Stimulated activated CD8-positive, alpha-beta memory T cell treated with anti-CD3 and anti-CD28 coated beads, Interleukin-7, amount 100 ng/mL, for 4 hours (primary cell): ENCODE measurements at places on chromosomes 13 and 19.

DNA sequence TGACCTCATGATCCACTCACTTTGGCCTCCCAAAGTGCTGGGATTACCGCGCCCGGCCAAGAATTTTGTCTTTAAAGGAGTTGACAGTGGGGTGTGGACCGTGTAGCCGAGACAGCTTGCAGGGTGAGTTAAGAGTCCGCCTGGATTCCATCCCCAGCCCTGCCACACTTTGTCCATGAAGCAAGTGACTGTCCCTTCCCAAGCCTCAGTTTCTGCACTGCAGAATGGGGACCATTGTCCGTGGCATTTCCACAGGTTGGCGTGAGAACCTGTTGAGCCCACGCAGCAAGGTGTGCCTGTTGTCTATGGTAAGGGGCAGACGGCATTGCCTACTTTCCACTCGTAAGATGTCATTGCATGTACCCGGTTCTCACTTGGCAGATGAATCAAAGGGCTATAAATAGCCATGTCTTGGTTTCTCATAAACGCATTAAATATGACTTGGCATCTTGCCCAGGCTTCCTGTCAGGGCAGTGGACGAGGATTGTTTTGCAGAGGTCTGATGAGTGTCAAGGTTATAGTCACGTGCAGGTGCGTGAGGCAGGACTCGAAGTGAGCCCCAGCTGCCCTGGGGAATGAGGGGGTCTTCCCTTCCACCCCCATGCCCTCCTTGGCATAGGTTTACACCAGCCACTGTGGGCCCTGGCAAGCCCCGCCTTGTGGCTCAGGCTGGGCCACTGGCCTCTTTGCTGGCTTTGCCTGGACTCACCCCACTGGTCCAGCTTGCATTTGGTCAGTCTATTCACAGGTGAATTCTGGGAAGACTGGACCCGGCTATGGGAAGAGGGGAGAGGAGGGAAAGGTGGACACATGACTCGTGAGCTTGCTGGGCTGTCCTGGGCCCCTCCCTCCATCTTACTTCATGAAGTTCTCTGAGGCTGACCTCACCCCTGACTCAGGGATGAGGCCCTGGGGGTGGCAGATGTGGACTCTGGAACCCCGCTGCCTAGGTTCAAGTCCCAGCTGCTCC lies 14.6 kb downstream of the FAM187B start:
- DNase-seq: peak; percentile 64

- DNase-seq: no peak
These were observed 44.1 kb downstream of the KCTD15 start for GRCh38 chr19:33840783-33841182.

- no peak for DNase-seq
These were observed 85.2 kb upstream of the PCDH8 start for GRCh38 chr13:52933547-52934210.

DNA sequence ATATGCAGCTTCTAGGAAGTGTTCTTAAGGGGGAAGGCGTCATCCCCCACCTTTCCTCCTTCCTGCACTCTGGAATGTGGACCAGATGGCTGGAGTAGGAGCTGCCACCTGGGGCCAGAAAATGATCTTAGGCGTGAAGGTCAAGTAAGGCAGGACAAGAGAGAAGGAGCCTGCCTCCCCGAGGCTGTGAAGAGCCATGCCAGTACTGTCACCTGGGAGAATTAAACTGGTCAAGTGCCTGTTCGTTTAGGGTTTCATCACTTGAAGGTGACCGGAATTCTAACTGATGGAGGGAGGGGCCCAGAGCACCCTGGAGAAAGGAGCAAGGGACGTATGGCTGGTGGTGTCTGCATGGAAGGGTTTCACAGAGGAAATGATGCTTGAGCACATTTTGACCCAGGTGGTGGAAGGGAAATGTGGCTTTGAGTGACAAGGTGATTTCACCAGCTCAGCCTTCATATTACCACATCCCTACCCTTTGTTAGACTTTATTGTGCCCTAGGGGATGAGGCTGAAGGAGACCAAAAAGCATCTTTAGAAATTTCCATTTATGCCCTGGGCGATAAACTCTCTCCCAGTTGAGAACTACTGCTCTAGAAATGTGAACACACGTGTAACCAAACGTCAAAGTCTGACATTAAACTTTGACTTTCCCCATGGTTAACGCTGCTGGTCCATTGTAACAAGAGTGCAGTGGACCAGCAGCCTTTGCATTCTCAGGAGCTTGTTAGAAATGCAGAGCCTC lies 37.5 kb downstream of the PPP2R1A start:
- no peak for DNase-seq

DNA sequence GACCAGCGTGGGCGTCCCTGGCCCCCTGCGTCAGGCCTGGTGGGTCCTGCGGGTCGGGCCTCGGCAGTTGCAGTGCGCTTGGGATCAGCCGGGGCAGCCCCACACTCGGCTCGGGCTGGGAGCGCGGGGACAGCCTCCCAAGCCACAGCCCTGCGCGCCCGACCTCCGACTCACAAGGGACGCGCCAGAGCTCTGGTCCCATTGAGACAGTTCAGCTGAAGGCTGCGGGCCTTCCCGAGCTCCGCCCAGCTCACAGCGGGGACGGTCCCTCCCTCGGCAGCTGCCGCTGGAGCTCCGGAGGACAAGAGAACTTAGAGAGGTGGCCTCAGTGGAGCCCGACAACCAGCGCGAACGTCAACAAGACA lies 45.7 kb upstream of the ZNF730 start:
- no peak for DNase-seq

- DNase-seq: no peak
These were observed 365.5 kb downstream of the UQCRFS1 start for GRCh38 chr19:28847468-28847867.

GRCh38 chr19:43624933-43625332 lies 5.5 kb upstream of the ZNF428 start:
- peak; percentile 77 for DNase-seq

DNA sequence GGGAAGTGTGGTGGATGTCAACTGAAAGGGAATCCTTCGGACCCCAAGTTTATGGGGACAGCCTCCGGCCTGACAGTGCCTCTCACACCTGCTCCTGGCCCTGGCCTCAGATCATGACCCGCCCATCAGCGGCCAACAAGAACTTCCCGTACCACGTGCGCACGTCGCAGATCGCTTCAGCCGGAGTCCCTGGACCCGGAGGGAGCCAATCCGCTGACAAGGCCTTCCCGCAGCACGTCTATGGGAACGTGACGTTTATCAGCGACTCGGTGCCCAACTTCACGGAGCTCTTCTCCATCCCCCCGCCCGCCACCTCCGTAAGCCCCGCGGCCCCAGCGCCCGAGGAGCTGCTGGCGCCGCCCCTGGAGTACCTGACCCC lies 2.0 kb upstream of the MEGF8 start:
- DNase-seq: no peak

DNA sequence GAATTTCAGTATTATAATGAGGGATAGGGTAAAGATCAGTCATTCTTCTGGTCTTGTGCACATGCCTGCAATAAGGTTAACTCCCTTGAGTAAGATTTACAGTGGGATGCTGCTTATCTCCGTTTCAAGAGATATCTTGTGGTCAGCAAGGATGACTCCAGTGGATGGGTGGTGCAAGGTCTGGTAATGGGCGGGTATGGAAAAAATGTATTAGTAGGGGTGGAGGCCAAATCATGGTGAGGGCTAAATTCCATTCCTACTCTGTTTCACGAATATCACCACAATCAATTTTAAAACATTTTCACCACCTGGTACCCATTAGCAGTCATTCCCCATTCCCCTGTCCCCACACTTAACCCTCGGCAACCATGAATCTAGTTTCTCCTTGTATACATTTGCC lies 40.6 kb downstream of the CCDC122 start:
- no peak for DNase-seq

GRCh38 chr19:47582320-47582909 lies 9.5 kb upstream of the ZNF541 start:
- DNase-seq: no peak

- no peak for DNase-seq
These were observed 265.3 kb downstream of the SLITRK6 start for GRCh38 chr13:85533911-85534310.

DNA sequence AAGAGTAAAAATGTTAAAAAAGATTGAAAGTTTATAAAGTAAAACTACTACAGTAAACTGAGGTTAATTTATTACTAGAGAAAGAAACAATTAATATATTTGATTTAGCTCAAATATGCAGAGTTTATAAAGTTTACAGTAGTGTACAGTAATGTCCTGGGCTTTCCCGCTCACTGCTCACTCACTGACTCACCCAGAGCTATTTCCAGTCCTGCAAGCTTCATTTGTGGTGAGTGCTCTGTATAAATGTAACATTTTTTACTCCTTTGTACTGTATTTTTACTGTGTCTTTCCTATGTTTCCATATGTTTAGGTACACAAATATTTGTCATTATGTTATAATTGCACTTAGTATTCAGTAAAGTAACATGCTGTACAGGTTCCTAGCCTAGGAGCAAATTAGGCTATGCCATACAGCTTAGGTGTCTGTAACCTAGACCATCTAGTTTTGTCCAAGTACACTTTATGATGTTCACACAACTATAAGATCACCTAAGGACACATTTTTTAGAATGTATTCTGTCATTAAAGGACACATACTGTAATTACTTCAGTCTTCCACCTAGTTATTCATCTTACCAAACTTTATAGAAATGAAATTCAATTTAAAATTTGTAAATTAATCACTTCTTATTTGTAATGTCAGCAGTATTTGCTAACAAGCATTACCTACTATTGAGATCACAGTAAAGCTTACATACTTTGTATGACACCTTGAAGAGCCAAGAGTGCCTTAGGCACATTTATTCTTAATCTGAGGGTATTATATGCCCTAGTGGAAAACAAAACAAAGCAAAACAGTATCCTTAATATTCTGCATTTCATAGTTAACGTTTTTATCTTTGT lies 683.4 kb downstream of the PCDH9 start:
- DNase-seq: no peak

GRCh38 chr19:11465600-11465999 lies 15.2 kb downstream of the ELAVL3 start:
- no peak for DNase-seq

DNA sequence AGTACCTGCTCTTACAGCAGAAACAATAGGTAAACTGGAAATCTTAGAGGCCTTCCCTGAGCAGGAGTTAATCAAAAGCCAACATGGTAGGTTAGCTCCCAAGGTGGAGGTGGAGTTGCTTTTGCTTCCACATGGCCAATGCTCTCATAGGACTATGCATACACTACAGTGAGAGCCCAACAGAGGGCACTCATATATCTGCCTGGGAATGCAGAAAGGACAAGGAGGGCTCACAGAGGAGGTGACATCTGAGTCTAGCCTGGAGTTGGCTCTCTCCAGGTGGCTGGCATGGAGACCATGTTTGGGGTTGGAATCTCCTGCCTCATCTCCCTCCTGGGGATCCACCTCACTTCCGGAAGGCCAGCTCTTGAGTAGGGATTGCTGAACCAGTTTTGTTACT lies 34.6 kb downstream of the ATP8A2 start:
- no peak for DNase-seq

GRCh38 chr13:41599619-41600018 lies 142.3 kb downstream of the RGCC start:
- no peak for DNase-seq

DNA sequence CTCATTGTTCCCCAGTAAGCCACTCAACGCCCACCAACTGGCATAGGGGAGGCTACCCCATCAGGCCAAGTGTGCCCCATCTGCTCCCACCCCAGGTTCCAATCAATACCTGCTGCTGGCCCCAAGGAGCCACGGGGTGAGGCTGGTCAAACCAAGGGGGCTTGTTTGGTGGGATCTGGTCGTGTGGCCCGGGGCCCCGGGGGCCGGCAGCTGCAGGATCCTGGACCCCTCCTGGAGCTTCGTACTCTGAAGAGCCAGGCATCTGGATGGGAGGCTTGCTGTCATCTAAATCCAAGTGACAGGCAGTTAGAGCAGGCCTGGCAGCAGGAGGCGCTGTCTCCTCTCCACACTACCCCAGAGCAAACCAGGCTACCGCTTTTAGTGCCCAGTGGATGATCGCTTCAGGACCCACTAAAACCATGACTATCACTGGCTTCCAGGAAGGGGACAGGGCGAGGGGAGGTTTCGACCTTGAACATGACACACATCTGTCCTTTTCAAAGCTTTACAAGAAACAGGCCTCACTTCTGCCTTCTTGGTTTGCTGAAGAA lies 14.2 kb downstream of the CHERP start:
- DNase-seq: no peak

GRCh38 chr13:73465617-73465971 lies 406.8 kb downstream of the KLF5 start:
- no peak for DNase-seq

- no peak for DNase-seq
These were observed 9.8 kb downstream of the PPP1R15A start for GRCh38 chr19:48881741-48882657.
